H9 (cell line): ENCODE measurements at places on chromosomes 13 and 19.

DNA sequence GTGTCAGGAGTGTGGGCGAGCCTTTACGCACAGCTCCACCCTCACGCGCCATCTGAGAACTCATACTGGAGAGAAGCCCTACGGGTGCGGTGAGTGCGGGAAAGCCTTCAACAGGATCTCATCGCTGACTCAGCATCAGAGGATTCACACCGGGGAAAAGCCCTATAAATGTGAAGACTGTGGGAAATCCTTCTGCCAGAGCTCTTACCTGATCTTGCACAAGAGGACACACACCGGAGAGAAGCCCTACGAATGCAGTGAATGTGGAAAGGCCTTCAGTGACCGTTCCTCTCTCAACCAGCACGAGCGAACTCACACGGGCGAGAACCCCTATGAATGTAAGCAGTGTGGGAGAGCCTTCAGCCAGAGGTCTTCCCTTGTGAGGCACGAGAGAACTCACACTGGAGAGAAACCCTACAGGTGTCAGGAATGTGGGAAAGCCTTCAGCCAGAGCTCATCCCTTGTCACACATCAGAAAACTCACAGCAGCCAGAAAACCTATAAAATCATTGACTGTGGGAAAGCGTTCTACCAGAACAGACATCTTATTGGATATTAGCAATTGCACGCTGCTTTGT lies 6.9 kb upstream of the ZNF555 start:
- no peak overlapping the region for H3K4me3 ChIP-seq
- no peak overlapping the region for H3K27ac ChIP-seq
- H3K36me3 ChIP-seq = peaks cover 77% of the 10 kb centered on the region
- DNase-seq = no peak
- no peaks in the 10 kb centered on the region for H3K4me1 ChIP-seq

DNA sequence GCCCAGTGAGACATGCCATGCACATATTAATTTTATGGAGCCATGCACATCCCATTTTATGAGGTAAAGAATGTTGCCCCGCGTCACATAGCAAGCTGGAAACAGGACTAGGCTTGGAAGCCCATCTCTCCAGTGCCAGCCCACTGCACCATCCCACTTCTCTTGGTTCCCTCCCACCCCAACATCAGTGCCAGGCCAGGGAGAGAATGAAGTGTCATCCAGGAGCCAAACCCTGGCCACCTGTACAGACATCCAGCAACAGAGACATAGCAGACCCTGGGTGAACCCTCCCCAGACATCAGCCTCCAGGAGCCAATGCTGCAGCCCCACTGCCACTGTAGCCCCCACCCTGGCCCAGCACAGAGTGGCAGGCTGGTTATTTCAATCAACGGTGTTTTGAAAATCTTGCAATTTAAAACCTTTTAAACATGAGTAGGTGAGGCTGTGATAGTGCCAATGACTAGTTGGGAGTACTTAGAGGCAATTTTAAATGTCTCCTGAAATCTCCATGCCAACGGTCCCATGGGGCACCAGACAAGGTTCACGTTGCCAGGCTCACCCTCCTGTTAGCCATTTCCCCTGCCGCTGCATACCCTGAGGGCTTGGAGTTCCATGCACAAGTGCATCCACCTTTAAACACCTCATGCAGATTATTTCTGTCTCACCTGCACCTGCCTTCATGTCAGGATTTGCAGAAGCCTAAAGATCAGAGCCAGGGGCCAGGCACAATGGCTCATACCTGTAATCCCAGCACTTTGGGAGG lies 34.7 kb downstream of the VSTM2B start:
- no peak for DNase-seq
- peaks cover 4% of the 10 kb centered on the region for H3K36me3 ChIP-seq
- H3K27me3 ChIP-seq = no peaks in the 10 kb centered on the region
- H3K4me3 ChIP-seq = no peak overlapping the region
- H3K4me1 ChIP-seq = no peaks in the 10 kb centered on the region; the same call in 1 of the 2 replicates

DNA sequence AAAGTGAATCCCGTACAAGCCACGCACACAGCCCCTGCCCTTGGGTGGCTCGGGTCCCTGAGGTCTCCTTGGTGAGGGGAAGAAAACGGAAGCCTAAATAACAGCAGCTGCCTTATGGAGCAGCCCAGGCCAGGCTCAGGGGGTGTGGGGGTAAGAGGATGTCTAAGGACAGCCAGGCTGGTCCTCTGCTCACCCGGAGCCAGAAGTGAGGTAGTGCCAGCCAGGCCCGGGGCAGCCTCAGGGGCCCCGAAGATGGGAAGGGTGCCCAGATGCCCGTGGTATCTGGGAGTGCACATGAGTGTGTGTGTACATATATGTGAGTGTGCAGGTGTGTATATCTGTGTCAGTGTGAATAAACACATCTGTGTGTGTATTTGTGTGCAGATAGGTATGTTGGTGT lies 38.4 kb upstream of the PEPD start:
- no peaks in the 10 kb centered on the region for H3K27me3 ChIP-seq
- no peaks in the 10 kb centered on the region for H3K36me3 ChIP-seq
- no peak overlapping the region for H3K4me3 ChIP-seq

DNA sequence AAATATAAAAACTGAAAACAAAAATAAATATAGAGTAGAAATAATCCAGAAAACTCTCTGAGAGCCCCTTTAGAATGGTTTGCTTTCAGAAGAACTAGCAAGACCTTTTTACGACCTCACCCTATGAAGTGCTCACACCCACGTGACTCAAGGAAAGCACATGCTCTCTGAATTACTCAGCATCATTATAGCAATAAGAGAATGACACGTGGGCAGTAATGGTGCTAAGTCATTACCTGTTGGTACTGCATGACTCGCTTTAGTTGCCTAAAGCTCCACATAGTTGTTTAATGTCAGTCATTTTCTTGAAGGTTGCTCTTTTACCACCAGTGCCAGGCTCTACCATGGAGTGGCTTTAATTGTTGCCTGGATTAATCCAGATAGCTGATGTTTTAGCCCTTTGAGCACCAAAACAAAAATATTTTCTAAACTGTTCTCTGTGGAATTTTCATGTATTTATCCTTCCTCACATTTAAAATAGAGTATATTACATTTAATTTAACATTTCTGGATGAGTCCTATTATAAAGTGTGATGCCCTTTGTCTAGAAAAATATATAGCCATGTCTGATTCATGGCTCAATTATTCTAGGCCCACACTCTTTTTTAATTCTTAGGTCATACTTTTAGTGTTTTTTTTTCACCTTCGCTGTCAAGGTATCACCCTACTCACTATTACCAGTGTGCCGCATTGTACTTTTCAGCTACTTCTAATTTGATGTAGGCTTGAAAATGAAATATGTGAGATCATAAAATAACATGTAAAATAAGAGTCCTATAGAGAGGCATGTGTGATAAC lies 56.8 kb downstream of the THSD1 start:
- H3K27ac ChIP-seq = no peak overlapping the region
- H3K27me3 ChIP-seq = no peaks in the 10 kb centered on the region
- H3K36me3 ChIP-seq = no peaks in the 10 kb centered on the region
- H3K4me3 ChIP-seq = no peak overlapping the region

DNA sequence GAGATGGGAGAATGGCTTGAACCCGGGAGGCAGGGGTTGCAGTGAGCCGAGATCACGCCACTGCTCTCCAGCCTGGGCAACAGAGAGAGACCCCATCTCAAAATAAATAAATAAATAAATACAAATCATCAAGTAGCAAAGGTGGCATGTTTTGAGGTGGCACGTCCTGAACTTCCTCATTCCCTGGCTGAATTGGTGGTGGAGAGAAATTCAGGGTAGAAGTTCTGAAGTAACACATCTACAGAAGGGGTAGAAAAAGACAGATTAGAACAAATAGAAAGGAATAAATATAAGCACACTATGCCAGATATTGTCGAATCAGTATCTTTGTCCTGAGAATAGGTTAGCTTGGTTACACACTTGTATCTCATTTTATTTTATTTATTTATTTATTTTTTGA lies 6.3 kb downstream of the IFI30 start:
- no peaks in the 10 kb centered on the region; the same call in 2 of the 3 replicates for H3K36me3 ChIP-seq
- no peak for DNase-seq
- no peaks in the 10 kb centered on the region for H3K27me3 ChIP-seq
- H3K27ac ChIP-seq = no peak overlapping the region
- H3K4me1 ChIP-seq = no peaks in the 10 kb centered on the region; the same call in 1 of the 2 replicates
- no peak overlapping the region for H3K4me3 ChIP-seq

DNA sequence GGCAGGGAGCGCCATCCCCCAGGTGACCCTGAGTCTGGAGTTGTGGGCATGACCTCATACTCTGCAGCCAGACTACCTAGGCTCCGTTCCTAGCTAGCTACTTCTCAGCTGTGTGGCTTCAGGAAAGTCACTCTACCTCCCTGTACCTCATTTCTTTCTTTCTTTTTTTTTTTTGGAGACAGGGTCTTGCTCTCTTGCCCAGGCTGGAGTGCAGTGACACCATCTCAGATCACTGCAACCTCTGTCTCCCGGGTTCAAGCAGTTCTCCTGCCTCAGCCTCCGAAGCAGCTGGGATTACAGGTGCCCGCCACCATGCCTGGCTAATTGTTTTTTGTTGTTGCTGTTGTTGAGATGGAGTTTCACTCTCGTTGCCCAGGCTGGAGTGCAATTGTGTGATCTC lies 15.0 kb downstream of the PLIN3 start:
- H3K36me3 ChIP-seq = peaks cover 13% of the 10 kb centered on the region; the same call in 2 of the 3 replicates
- no peaks in the 10 kb centered on the region for H3K4me1 ChIP-seq
- H3K4me3 ChIP-seq = no peak overlapping the region
- no peak for DNase-seq
- H3K27ac ChIP-seq = no peak overlapping the region

- no peak overlapping the region for H3K4me3 ChIP-seq
- H3K27ac ChIP-seq = no peak overlapping the region
- peaks cover 84% of the 10 kb centered on the region for H3K36me3 ChIP-seq
- no peaks in the 10 kb centered on the region for H3K27me3 ChIP-seq
These were observed 14.0 kb downstream of the ZNF333 start for GRCh38 chr19:14703833-14704232.

- no peaks in the 10 kb centered on the region for H3K4me1 ChIP-seq
- H3K4me3 ChIP-seq = no peak overlapping the region
- H3K27ac ChIP-seq = no peak overlapping the region
- peaks cover 87% of the 10 kb centered on the region for H3K36me3 ChIP-seq
These were observed 20.6 kb upstream of the UPF3A start for GRCh38 chr13:114260814-114261213.

GRCh38 chr19:1611353-1611752 lies 6.1 kb upstream of the UQCR11 start:
- no peaks in the 10 kb centered on the region for H3K4me1 ChIP-seq
- H3K4me3 ChIP-seq = no peak overlapping the region
- DNase-seq = no peak

- no peak overlapping the region for H3K4me3 ChIP-seq
- H3K27me3 ChIP-seq = no peaks in the 10 kb centered on the region
- no peaks in the 10 kb centered on the region; the same call in 1 of the 2 replicates for H3K4me1 ChIP-seq
- DNase-seq = no peak
These were observed 81.1 kb upstream of the SERP2 start for GRCh38 chr13:44292545-44292944.

GRCh38 chr19:12995596-12996405 lies 526 bp downstream of the NFIX start:
- H3K36me3 ChIP-seq = no peaks in the 10 kb centered on the region
- no peak overlapping the region for H3K27ac ChIP-seq
- peak overlapping the region; percentile 38 for H3K4me3 ChIP-seq

GRCh38 chr13:48222358-48223301 lies 10.4 kb upstream of the ITM2B start:
- no peak overlapping the region for H3K27ac ChIP-seq
- H3K36me3 ChIP-seq = no peaks in the 10 kb centered on the region
- no peak overlapping the region for H3K4me3 ChIP-seq
- DNase-seq = no peak

DNA sequence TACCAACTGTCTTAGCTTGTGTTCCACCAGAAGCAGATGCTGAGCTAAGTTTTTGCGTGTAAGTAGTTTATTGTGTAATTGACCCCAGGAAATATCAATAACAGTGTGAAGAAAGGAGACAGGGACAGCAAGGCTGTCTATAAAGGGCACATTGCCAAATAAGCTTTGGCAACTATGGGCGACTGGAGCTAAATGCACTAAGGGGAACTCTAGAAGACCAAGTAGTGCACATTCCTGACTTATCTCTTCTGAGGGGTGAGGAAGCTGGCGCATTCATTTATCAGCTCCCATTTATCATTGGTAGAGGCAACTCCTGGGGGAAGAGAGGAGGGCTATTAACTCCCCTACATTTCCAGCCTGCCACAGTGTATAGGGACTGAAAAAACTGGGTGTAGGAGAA lies 135.0 kb downstream of the DLEU7 start:
- H3K4me1 ChIP-seq = no peaks in the 10 kb centered on the region
- H3K36me3 ChIP-seq = no peaks in the 10 kb centered on the region; the same call in 2 of the 3 replicates
- no peaks in the 10 kb centered on the region for H3K27me3 ChIP-seq
- no peak overlapping the region for H3K4me3 ChIP-seq

GRCh38 chr19:33878030-33878544 lies 81.4 kb downstream of the KCTD15 start:
- no peak overlapping the region for H3K4me3 ChIP-seq
- no peaks in the 10 kb centered on the region for H3K36me3 ChIP-seq
- no peak overlapping the region for H3K27ac ChIP-seq

DNA sequence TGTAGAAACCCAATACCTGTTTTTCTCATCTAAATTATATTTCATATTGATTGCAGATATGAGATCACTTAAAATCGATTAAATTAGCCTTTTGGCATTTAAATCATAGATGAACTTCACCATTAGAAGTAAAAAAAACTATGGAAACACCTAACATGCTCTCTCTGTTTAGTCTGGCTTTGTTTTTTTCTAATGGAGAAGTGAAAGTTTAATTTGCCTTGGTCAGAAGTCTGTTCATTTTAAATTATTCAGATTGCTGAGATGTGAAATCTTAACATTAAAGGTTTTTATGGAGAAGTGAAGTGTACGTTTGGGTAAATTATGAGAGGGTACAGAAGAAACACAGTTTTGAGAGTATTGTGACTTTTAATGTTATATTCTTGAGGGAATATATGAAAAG lies 6.7 kb downstream of the SUGT1 start:
- no peak overlapping the region for H3K4me3 ChIP-seq
- H3K27ac ChIP-seq = no peak overlapping the region
- no peaks in the 10 kb centered on the region for H3K27me3 ChIP-seq
- DNase-seq = no peak
- no peaks in the 10 kb centered on the region; the same call in 1 of the 2 replicates for H3K4me1 ChIP-seq
- peaks cover 20% of the 10 kb centered on the region; the same call in 2 of the 3 replicates for H3K36me3 ChIP-seq

- H3K4me1 ChIP-seq = no peaks in the 10 kb centered on the region
- H3K27me3 ChIP-seq = no peaks in the 10 kb centered on the region
- no peaks in the 10 kb centered on the region; the same call in 2 of the 3 replicates for H3K36me3 ChIP-seq
- no peak overlapping the region for H3K4me3 ChIP-seq
- no peak overlapping the region for H3K27ac ChIP-seq
- no peak for DNase-seq
These were observed 18.6 kb upstream of the LATS2 start for GRCh38 chr13:21079761-21080592.
